ENCODE measurements at places on chromosomes 1 and 21.

DNA sequence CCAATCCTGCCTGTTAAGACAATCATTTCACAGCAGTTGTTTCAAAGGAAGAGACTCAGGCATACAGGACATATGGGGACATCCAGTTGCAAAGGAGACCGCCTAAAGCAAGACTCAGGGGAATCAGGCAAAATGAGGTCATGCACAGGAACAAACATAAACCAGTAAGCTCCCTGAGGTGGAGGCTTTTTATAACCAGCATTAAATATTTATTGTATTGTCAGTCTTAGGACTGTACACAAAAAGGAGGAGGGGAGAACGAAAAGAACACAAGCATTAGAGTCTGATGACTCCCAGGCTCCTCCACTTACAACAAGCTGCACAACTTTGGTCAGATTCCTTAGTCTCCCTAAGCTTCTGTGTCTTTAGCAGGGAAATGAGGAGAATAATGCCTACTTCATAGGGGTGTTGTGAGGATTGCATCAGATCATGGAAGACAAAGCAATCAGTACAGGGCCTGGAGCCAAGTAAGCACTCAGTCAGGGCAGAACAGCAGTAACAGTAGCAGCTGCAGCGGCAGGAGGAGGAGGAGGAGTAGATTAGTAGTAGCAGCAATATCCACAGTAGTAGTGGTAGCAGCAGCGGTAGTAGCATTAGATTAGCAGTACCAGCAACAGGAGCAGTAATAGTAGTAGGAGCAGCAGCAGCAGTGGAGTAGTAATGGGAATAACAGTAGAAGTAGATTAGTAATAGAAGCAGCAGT, 54.2 kb upstream of the SPATA6 start:
- DNase-seq = no peak

- peak; percentile 97 for DNase-seq
Observed at GRCh38 chr1:119140177-119141019, at the start of gene WARS2. Gene WARS2 (minus strand): TSS chr1:119140653. CDS start chr1:119140644, 9 bp downstream.

- DNase-seq = peak; percentile 7
Observed at GRCh38 chr1:168180148-168180524, 1.4 kb downstream of the TIPRL start.

DNA sequence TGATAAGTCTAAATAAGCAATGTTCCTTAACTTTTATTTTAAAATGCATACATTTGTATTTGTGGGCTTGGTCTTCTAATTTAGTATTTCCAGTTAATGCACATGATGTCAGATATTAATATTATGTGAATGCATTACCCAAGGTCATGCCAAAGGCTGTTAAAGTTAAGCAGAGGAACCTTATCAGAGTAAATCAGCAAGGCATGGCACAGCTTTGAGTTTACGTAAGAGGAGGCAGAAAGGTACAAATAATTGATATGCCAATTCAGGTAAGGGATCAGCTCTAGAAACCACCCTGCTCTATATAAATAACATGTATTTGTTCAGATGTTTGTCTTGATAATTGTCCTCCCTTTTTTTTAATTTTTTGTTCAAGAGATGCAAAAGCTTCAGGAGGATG, 64.5 kb upstream of the CHRM3 start:
- DNase-seq = no peak

- no peak for DNase-seq
Observed at GRCh38 chr1:230752407-230752806, 5.2 kb downstream of the CAPN9 start.

DNA sequence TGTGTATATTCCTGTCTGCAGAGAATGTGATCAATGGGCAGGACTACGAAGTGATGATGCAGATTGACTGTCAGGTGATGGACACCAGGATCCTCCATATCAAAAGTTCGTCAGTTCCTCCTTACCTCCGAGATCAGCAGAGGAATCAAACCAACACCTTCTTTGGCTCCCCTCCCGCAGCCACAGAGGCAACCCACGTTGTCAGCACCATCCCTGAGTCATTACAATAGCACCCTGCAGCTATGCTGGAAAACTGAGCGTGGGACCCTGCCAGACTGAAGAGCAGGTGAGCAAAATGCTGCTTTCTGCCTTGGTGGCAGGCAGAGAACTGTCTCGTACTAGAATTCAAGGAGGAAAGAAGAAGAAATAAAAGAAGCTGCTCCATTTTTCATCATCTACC, 65.2 kb downstream of the OLFML2B start:
- DNase-seq = no peak

DNA sequence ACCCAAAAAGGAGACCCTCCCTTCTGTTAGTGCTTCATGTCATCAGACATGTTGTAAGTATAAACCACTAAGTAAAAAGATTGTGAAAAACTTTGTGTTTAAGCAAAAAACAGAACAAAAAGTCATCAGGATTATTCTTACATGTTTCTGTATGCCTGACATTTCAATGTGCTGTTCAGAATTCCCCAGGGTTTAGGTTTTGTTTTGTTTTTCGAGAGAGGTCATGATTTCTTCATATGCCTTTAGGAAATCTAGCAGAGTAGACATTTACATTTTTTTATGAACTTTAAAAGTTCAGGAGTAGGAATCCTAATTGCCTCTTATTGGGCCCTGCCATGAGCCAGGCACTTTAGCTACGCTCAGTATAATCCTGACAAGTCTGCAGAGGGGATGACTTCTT, 85.3 kb downstream of the VPS13D start:
- DNase-seq = no peak
